ENCODE measurements at places on chromosomes 12 and 14.

- H3K27ac ChIP-seq: no peak overlapping the region
- no peak for DNase-seq
- no peaks in the 10 kb centered on the region for H3K4me1 ChIP-seq
These were observed 21.9 kb downstream of the CLEC9A start for GRCh38 chr12:10052193-10052913.

DNA sequence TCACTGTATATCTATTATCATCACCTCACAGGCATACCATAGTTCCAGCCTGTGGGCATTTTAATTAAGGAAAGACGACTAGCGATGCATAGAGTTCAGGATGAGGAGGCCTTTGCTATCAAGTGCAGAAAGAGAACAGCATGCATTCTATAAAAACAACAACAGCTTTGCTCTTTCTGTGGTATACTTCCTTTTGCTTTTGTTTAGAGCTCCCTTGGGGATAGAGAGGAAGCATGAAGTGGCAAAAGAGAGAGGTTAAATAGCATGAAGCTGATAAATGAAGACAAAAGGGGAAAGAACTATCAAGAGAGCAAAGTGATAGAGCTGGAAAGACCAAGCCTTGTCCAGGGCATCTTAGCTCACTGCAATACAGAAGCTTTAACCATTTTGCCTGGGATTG is 23.5 kb downstream of the IFNG-AS1 start:
- H3K4me3 ChIP-seq: no peak overlapping the region
- DNase-seq: peak; percentile 15
- no peaks in the 10 kb centered on the region for H3K36me3 ChIP-seq
- H3K27me3 ChIP-seq: peaks cover 6% of the 10 kb centered on the region

- no peaks in the 10 kb centered on the region for H3K27me3 ChIP-seq
- no peak for DNase-seq
- no peak overlapping the region for H3K27ac ChIP-seq
- no peak overlapping the region for H3K4me3 ChIP-seq
- no peaks in the 10 kb centered on the region for H3K4me1 ChIP-seq
These were observed 19.3 kb downstream of the TMCC3 start for GRCh38 chr12:94631058-94631457.

- no peaks in the 10 kb centered on the region for H3K36me3 ChIP-seq
- no peaks in the 10 kb centered on the region for H3K27me3 ChIP-seq
- H3K27ac ChIP-seq: no peak overlapping the region
- no peaks in the 10 kb centered on the region for H3K4me1 ChIP-seq
These were observed 158.5 kb downstream of the FOXA1 start for GRCh38 chr14:37436519-37436918.

DNA sequence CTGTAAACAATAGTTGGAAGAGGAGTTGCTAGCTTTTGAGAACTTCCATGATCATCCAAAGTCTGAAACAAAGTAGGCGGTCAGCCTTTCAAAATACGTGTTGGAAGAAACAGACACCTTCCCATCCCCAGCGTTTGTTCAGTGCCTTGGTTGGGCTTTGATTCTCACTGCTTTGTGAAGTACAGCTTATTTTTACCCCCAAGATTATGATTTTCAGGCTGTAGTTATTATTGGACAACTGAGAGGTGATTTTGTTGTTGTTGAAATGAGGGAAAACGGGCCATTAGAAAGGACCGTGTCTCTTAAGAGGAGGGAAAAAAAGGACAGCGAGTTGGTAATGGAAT is 921 bp upstream of the CEP83 start:
- no peaks in the 10 kb centered on the region for H3K4me1 ChIP-seq
- no peaks in the 10 kb centered on the region for H3K36me3 ChIP-seq
- H3K4me3 ChIP-seq: peak overlapping the region; percentile 79
- no peaks in the 10 kb centered on the region for H3K27me3 ChIP-seq
- no peak overlapping the region for H3K27ac ChIP-seq

- no peak overlapping the region for H3K27ac ChIP-seq
- H3K4me1 ChIP-seq: no peaks in the 10 kb centered on the region
- no peaks in the 10 kb centered on the region for H3K36me3 ChIP-seq
- no peaks in the 10 kb centered on the region for H3K27me3 ChIP-seq
These were observed 17.6 kb downstream of the DUSP6 start for GRCh38 chr12:89334548-89335169.

- no peaks in the 10 kb centered on the region for H3K27me3 ChIP-seq
- DNase-seq: no peak
These were observed 183.8 kb downstream of the STXBP6 start for GRCh38 chr14:24866067-24866639.

DNA sequence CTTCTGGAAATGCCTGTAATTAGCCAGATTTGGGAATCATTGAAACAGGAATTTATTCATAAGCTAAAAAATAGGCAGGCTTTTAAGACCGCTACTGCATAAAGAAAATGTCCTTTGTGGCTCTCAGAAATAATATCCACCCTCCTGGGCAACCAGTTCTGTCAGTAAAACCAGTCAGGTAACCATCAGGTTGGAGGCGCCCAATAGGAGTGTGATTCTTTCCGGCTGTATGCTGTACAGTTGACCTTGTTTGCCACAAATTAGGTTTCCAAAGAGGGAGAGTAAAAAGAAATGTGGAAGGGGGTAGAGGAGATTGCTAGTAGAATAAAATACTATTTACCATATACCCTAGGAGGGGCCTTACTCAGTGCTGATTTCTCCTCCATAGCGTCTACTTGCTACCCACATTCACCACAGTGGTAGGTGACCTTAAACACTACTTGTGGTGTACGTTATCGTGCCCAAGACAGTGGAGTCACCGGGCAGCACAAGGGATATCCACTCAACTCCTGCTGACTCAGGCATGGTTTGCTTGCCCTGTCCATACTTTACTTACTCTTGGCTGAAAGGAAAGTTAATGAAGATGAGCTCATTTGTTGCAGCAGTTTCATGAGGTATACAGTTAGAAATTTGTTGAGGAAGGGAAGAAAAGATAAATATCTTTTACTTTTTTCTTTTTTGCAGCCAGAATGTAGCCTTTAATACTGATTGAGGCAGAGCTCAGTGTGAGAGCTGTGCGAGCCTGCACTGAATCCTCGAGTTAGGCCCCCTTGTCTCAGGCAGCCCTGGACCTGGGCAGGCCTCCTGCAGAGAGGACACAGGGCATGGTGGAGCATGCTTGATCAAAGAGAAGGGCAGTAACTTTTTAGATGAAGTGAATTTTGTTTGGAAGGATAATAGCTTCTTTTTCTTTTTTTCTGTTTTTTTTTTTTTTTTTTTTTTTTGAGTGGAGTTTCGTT is 76.7 kb downstream of the DIP2B start:
- peaks cover 4% of the 10 kb centered on the region for H3K36me3 ChIP-seq
- H3K4me1 ChIP-seq: peaks cover 2% of the 10 kb centered on the region

DNA sequence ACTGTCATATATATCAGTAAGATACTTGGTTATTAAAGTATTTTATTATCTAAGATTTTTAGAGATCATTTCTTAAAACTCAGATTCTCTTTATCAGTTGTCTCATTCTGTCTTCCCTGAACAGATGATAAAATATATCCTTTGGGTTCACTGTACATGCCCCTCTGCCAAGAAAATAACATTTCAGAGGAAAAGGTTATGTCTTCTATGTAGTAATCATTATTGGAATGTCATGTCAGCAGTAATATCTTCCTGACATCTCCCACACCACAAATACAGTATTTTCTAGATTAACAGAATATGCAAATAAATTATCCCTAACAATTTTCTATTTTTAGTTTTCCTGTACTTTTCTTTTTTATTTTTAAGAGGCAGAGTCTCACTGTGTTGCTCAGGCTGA is 26.0 kb downstream of the BTBD7 start:
- peaks cover 14% of the 10 kb centered on the region for H3K4me1 ChIP-seq
- no peak for DNase-seq
- no peak overlapping the region for H3K27ac ChIP-seq
- no peaks in the 10 kb centered on the region for H3K36me3 ChIP-seq
- no peak overlapping the region for H3K4me3 ChIP-seq

DNA sequence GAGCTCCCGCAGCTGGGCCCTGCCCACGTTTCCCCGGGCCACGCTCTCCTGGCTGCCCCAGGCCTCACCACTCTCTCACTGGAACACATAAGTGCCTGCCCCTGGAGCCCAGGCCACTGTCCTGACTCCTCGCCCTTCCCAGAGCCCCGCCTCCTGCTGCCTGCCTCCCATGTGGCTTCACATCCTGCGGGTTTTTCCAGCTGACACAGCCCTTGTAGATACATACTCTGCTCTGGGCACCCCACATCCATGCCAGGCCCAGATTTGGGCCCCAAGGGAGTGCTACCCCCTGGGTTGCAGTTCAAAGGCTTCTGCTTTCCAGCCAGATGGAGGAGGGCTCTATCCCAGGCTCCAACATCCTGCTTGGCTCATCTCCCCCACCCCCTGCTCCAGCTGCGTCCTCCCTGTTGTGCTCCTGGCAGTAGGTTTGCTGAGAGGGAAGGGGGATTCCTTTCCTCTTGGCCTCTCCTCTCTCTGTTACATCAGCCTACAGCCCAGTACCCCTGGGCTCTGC is 60.1 kb downstream of the TSPAN9 start:
- peak; percentile 67 for DNase-seq
- peaks cover 25% of the 10 kb centered on the region for H3K36me3 ChIP-seq
- no peak overlapping the region for H3K27ac ChIP-seq
- H3K27me3 ChIP-seq: no peaks in the 10 kb centered on the region

- no peak overlapping the region for H3K27ac ChIP-seq
- no peaks in the 10 kb centered on the region for H3K4me1 ChIP-seq
- H3K4me3 ChIP-seq: no peak overlapping the region
- no peaks in the 10 kb centered on the region for H3K27me3 ChIP-seq
- no peak for DNase-seq
These were observed 146.5 kb downstream of the KIF26A start for GRCh38 chr14:104284636-104285507.

DNA sequence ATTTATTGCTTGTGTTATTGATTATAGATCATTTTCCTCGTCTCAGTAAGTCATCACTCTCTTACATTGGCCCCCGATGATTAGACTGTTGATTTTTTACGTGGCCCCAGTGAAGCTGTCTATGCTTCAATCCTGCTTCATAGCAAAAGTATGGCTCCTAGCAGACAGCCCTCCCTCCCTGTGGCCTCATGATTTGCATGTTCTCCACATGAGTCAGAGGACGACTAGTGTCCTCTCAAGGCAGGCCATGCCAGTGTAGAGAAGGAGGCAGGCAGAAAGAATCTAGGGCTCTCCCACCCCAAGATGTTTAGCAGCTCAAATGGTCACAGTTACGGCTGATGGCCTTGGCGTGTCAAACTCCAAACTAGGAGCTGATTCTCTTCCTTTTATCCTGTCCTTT is 59.6 kb downstream of the FIGNL2 start:
- no peak overlapping the region for H3K27ac ChIP-seq
- no peak overlapping the region for H3K4me3 ChIP-seq

- no peaks in the 10 kb centered on the region for H3K36me3 ChIP-seq
- no peak for DNase-seq
- H3K4me1 ChIP-seq: peaks cover 11% of the 10 kb centered on the region
- H3K27me3 ChIP-seq: no peaks in the 10 kb centered on the region
- no peak overlapping the region for H3K27ac ChIP-seq
These were observed 55.4 kb downstream of the SAMD4A start for GRCh38 chr14:54622192-54622958.

GRCh38 chr14:69685716-69686115 is 74.3 kb downstream of the SUSD6 start:
- peaks cover 7% of the 10 kb centered on the region for H3K4me1 ChIP-seq
- H3K27ac ChIP-seq: no peak overlapping the region
- H3K27me3 ChIP-seq: no peaks in the 10 kb centered on the region
- DNase-seq: no peak
- no peak overlapping the region for H3K4me3 ChIP-seq

GRCh38 chr14:27077710-27078109 is 479.9 kb upstream of the NOVA1 start:
- H3K27me3 ChIP-seq: no peaks in the 10 kb centered on the region
- no peaks in the 10 kb centered on the region for H3K36me3 ChIP-seq
- no peaks in the 10 kb centered on the region for H3K4me1 ChIP-seq
- H3K4me3 ChIP-seq: no peak overlapping the region
- H3K27ac ChIP-seq: no peak overlapping the region

DNA sequence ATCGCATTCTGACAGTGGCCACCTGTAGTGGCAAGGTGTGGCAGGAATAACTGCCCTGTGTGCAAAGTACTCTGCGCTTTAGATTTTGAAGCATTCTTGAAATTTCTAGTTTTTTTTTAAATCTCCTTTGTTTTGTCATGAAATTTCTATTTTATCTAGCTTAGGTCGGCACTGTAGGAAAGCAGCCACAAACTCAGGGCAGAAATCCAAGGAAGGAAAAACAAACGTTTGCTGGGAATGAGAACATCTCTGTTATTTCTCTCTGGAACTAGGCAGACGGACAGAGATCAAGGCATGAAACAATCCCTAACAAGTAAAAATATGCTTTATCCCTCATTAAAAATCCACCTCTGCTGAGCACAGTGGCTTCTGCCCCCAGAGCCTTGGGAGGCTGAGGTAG is 1.3 kb upstream of the NR2C1 start:
- H3K27ac ChIP-seq: no peak overlapping the region
- no peaks in the 10 kb centered on the region for H3K4me1 ChIP-seq
- peaks cover 9% of the 10 kb centered on the region for H3K36me3 ChIP-seq
- no peak overlapping the region for H3K4me3 ChIP-seq
- DNase-seq: no peak

DNA sequence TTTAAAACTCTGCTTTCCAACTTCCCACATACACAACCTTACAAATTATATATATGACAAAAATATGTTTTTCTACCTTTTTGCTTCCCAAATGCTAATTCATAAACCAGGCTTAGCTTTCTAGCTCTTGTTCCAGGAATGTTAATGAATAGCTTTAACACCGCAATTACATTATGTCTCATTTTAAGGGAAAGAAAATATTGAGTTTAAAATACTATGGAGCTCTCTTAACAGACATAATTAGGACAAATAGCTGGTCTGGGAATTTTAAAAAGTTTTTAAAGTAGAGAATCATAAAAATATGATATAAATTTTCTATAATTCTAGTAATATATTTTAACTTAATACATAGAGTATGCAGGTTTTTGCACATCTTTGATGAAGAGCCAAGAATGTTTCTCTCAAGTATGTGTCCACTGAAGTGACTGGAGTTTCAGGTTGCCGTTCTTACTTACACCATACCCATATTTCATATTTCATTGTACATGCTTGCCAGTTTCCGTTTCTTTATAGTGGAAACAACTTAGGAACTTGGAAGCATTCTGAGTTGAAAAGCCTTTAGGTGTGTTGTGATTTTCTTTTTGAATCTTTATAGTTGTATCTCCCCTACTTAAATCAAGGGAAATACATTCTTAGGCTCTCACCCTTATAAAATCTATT is 90.6 kb upstream of the SLCO1C1 start:
- H3K4me3 ChIP-seq: no peak overlapping the region
- no peaks in the 10 kb centered on the region for H3K4me1 ChIP-seq
- no peak overlapping the region for H3K27ac ChIP-seq
- no peaks in the 10 kb centered on the region for H3K36me3 ChIP-seq
- no peak for DNase-seq
- no peaks in the 10 kb centered on the region for H3K27me3 ChIP-seq

DNA sequence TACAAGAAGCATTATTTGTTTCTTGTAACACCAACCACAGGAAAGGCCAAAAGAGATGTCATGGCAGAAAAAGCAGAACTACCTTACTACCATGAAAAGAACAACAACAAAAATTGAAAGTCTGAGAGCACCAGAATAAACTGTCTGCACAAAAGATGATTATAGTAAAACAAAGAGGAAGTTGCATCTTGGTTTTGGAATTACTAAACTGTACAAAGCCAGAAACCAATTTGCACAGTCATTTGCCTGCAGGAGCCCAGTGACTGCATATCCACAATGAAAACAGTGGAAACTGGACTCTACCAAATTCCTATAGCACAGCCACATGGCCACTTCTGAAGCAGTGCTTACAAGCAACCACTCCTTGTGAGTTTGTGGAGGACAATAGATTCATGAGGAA is 276.2 kb downstream of the SSPN start:
- no peak overlapping the region for H3K27ac ChIP-seq
- no peaks in the 10 kb centered on the region for H3K4me1 ChIP-seq
- peaks cover 6% of the 10 kb centered on the region for H3K36me3 ChIP-seq
- no peak for DNase-seq
- no peak overlapping the region for H3K4me3 ChIP-seq

- H3K36me3 ChIP-seq: no peaks in the 10 kb centered on the region
- H3K4me1 ChIP-seq: peaks cover 7% of the 10 kb centered on the region
- peak; percentile 38 for DNase-seq
These were observed 23.7 kb downstream of the CDC42BPB start for GRCh38 chr14:103033681-103034096.

Data from mesenchymal stem cell (in vitro differentiated cells and primary cell).